ENCODE measurements at places on chromosomes 7 and 10. TPM values are rescaled to one million over a fixed set of nuclear protein-coding genes. Genes with fewer than 3 reads are reported as not detected.

The HILPDA gene
- total RNA-seq, result 46.7 TPM

The BLNK gene
- total RNA-seq, result 0.28 TPM

The OR9A2 gene
- total RNA-seq, result not detected

The ARMC3 gene
- total RNA-seq, result not detected

The FAM20C gene
- 66.7 TPM for total RNA-seq

The SLC25A40 gene
- 2.7 TPM for total RNA-seq

The CHCHD3 gene
- 97.8 TPM for total RNA-seq

The TPK1 gene
- 2.3 TPM for total RNA-seq

The GARIN1A gene
- total RNA-seq, result 0.43 TPM

The CH25H gene
- 0.55 TPM for total RNA-seq

The GATA3 gene
- total RNA-seq, result not detected

The KLF14 gene
- total RNA-seq, result not detected

The CYP3A4 gene
- total RNA-seq, result not detected

The ZNF425 gene
- 5.8 TPM for total RNA-seq

The ACTR3C gene
- 1.6 TPM for total RNA-seq

Data from smooth muscle cell of bladder (primary cell).